ENCODE measurements at places on chromosomes 6 and 20.

DNA sequence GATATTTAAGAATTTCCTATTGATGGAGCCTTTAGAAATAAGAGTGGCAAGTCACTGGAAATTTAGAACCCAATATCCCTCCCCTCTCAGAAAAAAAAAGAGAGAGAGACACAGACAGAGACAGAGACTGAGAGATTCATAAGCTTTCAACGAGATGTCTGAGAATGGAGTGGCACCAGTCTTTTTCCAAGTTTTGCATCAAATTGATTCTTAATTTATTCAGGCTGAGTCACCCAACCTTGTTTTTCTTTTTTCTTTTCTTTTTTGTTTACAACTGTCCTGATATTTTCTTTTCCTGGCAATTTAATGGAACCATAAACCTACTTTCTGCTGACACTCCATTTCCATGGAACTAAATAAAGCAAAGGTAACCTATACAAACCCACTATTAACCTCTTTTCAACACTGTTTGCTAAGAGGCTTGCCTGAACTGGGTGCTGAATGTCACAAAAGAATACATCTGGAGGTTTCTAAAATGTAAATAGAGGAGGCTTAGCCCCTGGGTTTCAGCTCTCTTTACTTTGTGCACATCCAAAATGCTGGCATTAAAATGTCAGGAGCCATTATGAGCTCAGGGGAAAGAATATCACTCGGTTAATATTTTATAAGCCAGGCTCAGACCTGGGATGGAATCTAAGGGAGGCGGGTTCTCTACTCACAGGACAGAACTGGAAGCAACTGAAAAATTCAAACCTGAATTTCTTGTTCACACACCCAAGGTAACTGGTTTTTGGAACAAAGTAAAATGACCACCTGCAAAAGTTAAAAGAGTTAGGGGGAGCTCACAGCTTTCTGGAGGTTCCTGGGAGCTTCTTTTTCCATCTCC is 100.8 kb downstream of the BFSP1 start:
- H3K4me1 ChIP-seq = no peaks in the 10 kb centered on the region
- no peak overlapping the region for H3K4me3 ChIP-seq
- DNase-seq = no peak
- no peaks in the 10 kb centered on the region for H3K36me3 ChIP-seq
- no peaks in the 10 kb centered on the region for H3K27me3 ChIP-seq

- H3K27me3 ChIP-seq = no peaks in the 10 kb centered on the region
- H3K4me3 ChIP-seq = no peak overlapping the region
- peak; percentile 80 for DNase-seq
- H3K27ac ChIP-seq = no peak overlapping the region
- peaks cover 6% of the 10 kb centered on the region for H3K4me1 ChIP-seq
Observed at GRCh38 chr20:57384953-57385761, 6.0 kb upstream of the RBM38 start.

DNA sequence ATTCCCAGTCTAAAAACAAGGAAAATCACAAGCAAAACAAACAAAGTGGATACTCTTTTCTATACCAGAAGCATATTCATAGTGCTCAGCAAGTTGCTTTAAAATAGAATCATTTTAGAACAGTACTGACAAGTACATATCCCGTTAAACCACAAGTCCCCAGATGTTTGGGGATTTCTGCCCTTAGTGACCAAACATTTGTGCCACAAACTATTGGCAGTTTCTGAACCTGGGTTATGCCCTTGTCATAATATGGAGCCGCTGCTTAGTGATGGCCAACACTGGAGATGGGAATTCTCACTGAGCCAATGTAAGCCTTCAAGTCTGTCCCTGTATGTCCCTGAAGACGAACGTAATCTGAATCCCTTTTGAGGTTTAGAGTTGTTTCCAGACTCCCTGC is 436.7 kb upstream of the JAG1 start:
- no peak overlapping the region for H3K27ac ChIP-seq
- no peak overlapping the region for H3K4me3 ChIP-seq
- H3K36me3 ChIP-seq = no peaks in the 10 kb centered on the region
- H3K4me1 ChIP-seq = no peaks in the 10 kb centered on the region
- no peak for DNase-seq

- H3K27ac ChIP-seq = no peak overlapping the region
- no peak for DNase-seq
- H3K4me3 ChIP-seq = no peak overlapping the region
- H3K27me3 ChIP-seq = no peaks in the 10 kb centered on the region
Observed at GRCh38 chr20:60024801-60025200, 66.6 kb downstream of the CDH26 start.

GRCh38 chr20:10438217-10438616 is 3.1 kb downstream of the SLX4IP start:
- H3K36me3 ChIP-seq = no peaks in the 10 kb centered on the region
- no peaks in the 10 kb centered on the region for H3K27me3 ChIP-seq
- H3K4me3 ChIP-seq = no peak overlapping the region
- H3K27ac ChIP-seq = no peak overlapping the region

- H3K36me3 ChIP-seq = no peaks in the 10 kb centered on the region
Observed at GRCh38 chr6:169490830-169491229, 211.0 kb downstream of the WDR27 start.

DNA sequence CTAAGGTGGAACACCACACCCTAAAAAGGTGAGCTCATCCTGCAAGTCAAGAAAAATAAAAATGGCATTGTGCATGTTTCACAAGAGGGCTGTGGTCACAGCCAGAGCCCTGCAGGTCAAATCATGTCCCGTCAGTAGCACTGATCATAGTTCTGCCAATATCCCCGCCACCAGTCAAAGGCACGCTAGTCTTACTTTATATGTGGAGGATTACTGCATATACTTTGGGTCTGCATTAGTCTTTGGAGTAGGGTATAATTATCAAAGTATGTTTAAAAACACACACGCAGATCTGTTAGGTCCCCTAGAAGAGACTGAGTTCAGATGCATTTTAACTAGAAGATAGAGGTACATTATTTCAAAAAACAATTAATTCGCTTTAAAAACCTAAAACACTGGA is 1.8 kb downstream of the PERP start:
- DNase-seq = no peak
- no peak overlapping the region for H3K4me3 ChIP-seq
- H3K27ac ChIP-seq = no peak overlapping the region
- H3K27me3 ChIP-seq = no peaks in the 10 kb centered on the region

All from adrenal gland (tissue), 19 donors.